ENCODE measurements at places on chromosomes 12 and 14.

GRCh38 chr12:50058743-50059312 is 1.4 kb downstream of the ASIC1 start:
- no peak for DNase-seq

DNA sequence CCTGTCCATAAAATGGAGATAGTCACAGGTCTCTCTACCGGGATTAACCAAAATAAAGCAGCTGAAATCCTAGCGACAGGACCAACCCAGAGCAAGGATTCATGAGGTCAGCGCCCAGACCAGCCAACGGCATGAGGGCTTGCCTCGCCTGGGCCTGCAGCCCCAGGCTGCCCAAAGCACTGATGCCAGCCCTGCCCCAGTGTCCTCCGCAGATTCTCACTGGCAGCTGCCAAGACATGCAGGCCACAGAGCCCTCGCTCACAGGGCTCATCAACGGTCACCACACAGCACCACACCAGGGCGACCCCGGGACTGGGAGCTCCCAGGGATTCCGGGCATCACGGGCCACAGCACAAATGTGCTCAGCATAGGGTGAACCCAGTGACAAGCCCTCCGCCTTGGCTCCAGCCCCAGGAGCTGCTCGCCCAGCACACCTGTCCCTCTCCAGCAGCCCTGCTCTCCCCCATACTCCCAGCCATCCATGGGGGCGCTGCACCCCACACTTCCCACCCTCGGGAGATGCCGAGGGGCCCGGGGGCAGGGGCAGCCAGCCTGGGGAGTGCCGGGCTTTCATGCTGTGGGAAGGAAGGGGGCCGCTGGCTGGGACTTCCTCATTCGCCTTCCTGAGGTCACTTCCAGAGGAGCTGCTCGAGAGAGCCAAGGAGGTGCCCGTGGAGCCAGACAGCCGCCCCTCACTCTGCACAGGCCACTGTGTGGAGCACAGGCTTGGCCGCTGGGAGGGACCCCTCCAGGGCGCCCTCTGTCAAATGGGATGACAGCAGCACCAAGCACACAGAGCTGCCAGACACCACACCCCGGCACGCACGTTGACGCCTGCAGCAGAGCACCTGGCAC is 14.1 kb downstream of the RAB35 start:
- no peak for DNase-seq

DNA sequence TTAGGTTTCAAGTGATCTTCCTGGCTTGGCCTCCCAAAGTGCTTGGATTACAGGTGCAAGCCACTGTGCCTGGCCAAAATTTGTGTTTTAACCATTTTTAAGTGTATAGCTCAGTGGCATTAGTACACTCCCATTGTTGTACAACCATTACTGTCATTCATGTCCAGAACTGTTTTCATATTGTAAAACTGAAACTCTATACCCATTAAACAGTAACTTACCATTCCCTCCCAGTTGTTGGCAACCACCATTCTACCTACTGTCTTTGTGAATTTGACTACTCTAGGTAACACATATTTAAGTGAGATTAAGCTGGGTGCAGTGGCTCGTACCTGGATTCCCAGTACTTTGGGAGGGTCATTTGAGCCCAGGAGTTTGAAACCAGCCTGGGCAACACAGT is 67.3 kb upstream of the KCNH3 start:
- no peak for DNase-seq

DNA sequence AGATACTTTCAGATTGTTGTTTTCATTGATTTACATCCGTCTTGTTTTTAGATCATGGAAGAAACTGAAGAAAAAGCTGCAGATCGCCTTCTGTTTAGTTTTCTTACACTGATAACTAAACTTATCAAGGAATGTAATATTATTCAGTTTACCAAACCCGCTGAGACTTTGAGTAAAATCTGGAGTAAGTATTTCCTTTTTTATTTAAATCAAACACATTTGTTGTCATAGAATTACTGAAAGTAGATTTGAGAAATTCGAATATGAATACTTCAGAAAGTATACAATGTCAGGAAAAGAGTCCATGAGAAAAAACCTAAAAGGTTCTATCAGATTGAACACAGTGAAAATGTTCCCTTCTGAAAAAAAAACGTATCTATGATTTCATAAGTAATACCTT is 32.0 kb downstream of the ARL1 start:
- DNase-seq, result no peak

- DNase-seq, result peak; percentile 59
Observed at GRCh38 chr14:94138251-94138650, 8.8 kb upstream of the IFI27L2 start.

- no peak for DNase-seq
Observed at GRCh38 chr12:42859612-42860011, 270.1 kb upstream of the PRICKLE1 start.

DNA sequence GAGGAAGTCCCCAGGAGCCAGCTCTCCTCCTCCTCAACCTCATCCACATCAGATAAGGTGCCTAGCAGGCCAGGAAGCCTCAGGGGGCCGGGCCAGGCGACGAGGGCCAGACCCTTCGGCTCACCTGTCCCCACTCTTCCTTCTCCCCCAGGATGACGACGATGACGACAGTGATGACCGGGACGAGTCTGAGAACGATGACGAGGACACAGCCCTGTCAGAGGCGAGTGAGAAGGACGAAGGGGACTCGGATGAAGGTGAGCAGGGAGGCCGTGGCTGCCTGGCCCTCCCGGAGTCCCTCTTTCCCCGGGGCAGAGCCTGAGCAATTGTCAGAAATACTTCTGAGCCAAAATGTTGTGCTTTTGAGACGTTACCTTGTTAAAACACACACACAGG is 13.8 kb downstream of the SETD1B start:
- DNase-seq, result no peak

DNA sequence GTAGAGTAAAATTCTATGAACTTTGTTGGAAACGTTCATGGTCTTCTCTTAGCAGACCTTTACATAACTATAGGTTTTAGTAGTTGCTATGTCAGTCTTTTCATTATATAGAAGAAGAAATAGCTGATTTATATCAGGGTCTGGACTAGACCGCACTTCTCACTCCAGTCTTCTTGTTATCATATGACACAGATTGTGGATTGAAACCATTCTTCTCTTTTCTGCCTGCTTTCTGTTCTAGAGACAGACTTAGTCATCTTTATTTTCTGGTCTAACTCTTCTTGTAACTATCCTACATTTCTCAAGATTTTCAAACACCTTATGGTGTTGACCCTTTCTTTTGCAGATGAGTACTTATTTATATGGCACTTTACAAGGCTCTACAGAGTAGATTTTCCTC is 55.7 kb downstream of the PCNX1 start:
- no peak for DNase-seq

GRCh38 chr12:120936197-120936596 is 32.0 kb upstream of the SPPL3 start:
- DNase-seq, result no peak

DNA sequence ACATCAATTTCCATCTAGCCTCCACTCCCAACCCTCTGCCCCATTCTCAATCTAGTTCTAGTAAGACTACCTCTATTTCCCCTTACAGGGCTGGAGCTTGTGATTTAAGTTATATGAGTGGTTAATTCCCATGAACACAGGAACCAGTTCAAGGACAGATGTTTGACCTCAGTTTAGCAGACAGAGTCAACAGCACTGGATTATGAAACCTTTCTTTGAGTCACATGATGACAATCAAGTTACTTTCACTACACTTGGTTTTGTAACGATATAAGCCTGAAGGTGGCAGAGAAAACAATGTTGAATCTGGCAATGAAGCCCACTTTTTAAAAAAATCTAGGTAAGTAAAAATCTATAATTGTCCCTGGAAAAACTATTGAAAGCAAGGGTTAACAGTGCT is 1646.2 kb upstream of the FLRT2 start:
- no peak for DNase-seq

DNA sequence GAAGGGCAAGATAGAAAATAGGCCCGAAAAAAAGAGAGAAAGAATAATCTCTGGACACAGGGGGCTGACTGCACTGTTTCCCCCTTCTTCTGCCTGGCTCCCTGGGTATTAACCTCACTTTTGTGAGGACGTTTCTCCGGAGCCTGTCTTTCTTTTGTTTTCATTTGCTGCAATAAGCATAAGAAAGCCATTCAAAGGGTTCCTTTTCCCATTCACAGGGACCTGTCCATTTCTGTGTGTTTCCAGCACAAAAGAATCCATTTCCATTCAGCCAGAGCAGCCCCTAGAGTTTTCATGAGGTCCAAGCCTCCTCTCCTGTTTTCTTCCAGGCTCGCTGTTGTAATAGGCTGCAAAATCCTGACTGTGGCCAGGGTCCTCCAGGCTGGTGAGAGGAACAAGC is 16.8 kb downstream of the PLXNC1 start:
- no peak for DNase-seq

DNA sequence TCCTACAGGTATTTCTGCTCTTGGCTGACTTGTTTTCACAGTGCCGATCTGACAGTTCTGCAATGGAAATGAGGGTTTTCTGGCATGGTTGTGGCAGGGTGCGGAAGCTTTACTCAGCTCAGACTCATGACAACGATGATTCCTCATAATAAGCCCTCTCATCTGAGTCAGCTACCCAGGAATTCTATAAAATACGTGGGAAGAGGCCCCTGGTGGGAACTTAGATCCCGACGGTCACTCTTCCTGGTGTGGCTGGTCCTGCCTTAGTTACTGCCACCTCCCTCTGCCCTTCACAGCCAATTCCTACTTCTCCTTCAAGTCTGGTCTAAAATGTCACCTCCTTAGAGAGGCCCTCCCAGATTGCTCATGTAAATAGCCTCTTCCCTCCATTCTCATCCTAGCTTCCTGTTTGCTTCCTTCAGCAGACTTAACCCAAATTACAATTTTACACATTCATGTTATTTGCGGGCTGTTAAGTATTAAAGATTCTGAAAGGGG is 104.2 kb upstream of the MAP1LC3B2 start:
- DNase-seq, result no peak

- DNase-seq, result no peak
Observed at GRCh38 chr14:22384167-22384549, 204.9 kb downstream of the DAD1 start.

- DNase-seq, result no peak
Observed at GRCh38 chr14:68261092-68261842, 441.7 kb downstream of the RAD51B start.

DNA sequence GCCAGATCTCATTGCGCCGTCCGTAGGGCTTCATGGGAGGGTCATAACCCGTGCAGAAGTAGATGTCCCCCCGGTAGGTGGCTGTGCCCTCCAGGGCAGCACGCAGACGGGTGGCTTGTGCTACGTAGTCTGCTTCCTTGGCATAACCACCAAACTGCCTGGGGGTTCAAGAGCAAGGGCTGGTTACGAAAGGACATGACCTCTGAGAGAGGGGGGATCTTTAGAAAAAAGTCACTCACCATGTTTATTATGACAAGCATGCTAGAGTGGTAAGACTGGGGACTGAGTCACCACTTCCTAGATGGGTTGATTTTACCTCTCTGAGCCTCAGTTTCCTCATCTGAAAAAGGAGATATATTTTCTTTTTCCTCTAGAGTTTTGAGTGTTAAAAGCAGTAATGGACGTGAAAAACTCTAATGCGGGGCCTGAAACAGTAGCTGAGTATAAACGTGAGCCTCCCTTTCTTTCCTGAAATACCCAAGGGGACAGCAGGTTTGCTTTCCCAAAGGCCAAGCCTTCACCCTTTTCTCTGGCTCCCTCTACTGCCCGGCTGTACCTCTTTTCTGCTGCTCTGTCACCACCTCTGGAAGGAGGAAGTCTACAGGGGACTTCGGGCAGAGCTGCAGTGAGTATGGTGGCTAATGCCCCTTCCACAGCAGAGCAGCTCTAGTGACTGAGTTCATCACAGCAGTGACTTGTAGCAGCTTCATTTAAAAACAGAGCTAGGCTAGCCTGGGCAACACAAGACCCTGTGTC is 23.5 kb upstream of the GPRC5D start:
- no peak for DNase-seq

GRCh38 chr14:60958146-60958545 is 22.7 kb downstream of the TRMT5 start:
- DNase-seq, result no peak
